ENCODE measurements at places on chromosomes 2 and 18.

DNA sequence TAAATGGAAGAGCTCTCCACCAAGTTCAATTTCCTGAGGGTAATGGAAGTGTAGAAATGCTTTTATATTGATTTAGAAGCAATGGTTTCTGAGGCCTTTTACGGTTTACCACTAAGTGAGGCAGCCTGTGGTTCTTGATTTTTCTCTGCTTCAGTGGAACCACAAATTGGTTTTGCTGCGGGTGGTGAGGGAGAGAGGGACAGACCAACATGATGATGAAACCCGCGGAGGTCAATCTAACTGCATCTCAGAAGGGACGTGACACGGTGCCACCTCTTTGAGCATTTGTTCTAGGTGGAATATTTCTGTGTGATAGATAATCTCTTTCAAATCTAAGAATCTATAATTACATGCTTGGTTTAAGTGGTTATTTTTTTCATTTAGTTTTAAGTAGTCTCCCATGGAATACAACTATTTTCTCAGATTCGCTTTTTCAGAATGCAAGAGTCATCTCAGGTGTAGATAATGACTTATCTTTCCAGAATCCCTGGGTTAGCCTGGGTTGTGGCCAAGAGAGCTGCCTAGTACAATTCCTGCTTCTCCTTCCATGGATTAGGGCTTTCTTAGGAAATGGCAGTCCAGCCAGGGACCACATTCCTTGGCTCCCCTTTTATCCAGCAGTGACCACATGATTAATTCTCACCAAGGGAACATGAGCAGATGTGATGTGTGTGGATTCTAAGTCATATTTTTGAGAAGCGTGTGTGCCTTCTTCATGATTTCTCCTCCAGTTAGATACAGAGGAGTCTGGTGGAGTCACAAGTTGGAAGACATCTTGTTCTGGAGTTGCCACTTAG, 52.5 kb downstream of the KCNE4 start:
- no peak for DNase-seq

DNA sequence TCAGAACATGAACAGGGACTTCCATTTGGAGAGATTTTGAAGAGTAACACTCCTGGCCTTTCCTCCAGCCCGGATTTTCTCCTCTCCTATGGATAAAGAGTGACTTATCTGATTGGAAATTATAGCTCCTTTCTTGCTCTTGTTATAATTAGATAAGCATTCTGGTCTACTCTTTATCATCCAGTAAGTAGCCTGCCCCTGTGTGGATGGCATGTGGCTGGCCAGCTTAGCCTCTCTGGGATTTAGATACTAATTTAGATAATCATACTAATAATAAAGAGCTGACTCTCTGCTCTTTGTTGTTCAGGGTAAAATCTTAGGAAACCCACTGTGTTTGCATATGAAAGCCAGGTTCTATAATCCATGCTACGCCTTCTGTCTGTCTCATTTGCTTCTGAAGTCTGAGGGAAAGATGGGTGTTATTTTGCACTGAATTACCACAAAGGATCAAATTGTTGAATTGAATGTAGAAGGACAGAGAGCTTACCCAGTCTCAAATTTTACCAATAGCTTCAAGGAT, 438.8 kb downstream of the SPAG16 start:
- DNase-seq = no peak

- DNase-seq = no peak
These were observed 364.2 kb downstream of the NYAP2 start for GRCh38 chr2:225763711-225764110.

DNA sequence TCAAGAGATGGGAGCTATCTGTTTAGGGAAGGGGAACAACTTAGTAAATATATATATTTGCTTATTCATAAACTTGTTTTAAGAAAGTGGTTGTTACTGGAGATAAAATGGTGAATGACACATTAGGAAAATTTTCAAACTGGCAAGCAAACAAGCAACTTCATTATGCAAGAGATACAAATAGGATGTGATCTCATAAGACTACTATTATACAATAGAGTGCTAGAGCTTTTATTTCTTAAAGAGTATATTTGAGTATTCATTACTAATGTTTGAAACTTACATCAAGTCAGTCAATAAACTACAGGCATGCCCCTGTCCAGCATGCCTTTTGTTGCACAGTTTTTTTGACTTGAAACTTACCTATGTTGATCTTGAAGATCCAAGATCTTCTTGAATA, 355.2 kb upstream of the KCNJ3 start:
- no peak for DNase-seq

DNA sequence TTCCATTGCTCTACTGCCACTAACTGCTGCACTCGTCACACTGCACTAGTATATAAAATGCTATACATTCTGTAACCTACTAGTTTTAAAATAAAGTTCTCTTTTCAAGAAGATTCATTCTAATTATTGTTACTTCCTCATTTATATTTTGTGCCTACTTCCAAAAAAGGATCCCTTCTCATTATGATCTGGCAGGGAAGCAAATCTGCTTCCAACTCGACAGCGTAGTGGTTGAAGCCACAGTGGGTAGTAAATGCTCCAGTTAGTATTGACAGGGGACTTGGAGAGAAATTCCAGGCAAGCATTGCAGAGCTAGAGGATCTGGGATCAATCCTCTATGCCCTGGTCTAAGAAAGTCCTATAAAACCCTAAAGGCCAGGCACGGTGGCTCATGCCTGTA, 53.3 kb upstream of the AP1S3 start:
- no peak for DNase-seq

DNA sequence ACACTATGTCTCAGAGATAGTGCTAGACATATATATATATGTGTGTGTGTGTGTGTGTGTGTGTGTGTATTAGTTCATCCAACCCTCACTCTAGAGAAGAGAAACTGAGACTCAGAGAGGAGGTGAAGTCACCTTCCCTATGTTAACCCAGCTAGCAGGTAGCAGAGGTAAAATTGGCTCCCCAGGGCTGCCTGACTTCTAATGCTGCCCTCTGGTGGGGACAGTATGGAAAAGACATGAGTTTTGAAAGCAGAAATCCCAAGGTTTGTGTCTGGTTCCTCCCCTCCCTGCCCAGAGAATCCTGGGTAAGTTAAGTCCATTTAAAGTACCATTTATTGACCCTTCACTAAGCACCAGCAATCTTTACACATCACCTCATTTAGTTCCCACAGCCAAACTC, 137.7 kb downstream of the THNSL2 start:
- no peak for DNase-seq

Measured in caudate nucleus (tissue), 63 donors.